ENCODE measurements at places on chromosomes 16 and 17.

DNA sequence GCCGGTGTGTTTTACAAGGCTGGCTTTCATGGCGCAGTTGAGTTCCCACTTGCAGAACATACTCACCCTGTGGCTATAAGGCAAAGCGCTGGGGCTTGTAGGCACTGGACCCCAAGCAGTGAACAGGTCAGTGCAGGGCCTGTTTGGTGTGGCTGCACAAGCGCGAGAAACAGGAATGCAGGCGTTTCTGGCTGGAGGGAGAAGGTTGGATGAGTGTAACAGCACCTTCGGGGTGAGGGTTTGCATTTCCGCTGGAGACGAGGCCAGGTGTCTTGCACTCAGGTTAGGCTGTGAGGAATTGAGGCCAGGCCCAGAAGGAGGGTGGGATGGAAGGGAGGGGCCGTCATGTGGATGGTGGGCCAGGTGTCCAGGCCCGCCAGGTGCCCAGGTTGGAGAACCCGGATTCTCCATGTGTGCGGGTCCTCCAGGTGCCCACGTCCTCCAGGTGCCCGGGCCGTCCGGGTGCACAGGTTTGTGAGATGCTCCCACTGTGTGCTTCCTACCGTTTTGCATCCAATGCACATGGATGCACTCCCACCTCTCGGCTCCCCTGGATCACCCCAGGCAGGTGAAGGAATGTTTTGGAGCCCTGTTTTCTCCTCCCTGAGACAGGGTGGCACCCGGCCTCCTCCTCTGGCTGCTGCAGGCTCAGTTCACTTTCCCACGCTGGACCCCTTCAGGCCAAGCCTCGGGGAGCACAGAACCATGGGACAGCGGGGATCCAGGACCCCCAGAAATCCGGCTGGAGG, 46.0 kb downstream of the SLC7A5 start:
- DNase-seq = no peak

- no peak for DNase-seq
Observed at GRCh38 chr16:15854061-15854460, 2.8 kb downstream of the MYH11 start.

- DNase-seq = no peak
Observed at GRCh38 chr16:70453892-70454221, 538 bp upstream of the FCSK start.

DNA sequence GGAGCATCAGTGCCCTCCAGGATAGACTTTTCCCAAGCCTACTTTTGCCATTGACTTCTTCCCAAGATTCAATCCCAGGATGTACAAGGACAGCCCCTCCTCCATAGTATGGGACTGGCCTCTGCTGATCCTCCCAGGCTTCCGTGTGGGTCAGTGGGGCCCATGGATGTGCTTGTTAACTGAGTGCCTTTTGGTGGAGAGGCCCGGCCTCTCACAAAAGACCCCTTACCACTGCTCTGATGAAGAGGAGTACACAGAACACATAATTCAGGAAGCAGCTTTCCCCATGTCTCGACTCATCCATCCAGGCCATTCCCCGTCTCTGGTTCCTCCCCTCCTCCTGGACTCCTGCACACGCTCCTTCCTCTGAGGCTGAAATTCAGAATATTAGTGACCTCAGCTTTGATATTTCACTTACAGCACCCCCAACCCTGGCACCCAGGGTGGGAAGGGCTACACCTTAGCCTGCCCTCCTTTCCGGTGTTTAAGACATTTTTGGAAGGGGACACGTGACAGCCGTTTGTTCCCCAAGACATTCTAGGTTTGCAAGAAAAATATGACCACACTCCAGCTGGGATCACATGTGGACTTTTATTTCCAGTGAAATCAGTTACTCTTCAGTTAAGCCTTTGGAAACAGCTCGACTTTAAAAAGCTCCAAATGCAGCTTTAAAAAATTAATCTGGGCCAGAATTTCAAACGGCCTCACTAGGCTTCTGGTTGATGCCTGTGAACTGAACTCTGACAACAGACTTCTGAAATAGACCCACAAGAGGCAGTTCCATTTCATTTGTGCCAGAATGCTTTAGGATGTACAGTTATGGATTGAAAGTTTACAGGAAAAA, 9.7 kb upstream of the CYLD start:
- peak; percentile 72 for DNase-seq

DNA sequence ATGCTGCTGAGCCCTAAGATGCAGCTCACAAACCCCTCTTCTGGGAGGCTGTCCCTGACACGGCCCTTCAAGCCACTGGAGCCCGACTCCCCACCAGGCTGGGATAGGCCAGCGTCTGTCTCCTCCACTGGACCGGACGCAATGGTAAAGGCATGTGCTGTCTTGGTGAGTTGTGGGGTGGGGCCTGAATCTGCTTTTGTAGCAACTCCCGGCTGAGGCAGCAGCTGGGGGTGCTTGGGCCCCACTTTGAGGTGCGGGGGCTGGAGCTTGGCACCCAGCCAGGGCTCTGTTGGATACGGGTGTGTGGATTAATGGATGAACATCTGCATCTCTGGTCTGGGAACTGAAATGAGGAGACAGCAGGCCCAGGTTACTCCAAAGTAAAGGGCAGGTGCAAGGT, 3.5 kb upstream of the NLRC3 start:
- DNase-seq = no peak

All from osteocyte (in vitro differentiated cells).